ENCODE measurements at places on chromosomes 7 and 10.

DNA sequence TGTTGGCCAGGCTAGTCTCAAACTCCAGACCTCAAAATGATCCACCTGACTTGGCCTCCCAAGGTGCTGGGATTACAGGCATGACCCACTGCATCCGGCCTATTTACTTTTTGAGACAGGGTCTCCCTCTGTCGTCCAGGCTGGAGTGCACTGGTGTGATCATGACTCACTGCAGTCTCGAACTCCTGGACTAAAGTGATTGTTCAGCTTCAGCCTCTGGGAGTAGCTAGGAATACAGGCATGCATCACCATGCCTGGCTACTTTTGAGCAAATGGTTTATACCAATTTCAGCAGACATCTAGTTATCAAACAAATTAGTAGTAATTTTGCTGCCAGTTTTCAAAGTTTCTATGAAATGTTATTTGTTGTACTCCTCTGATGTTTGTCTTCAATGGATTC, 2.2 kb upstream of the WAC start:
- DNase-seq = no peak

- no peak for DNase-seq
Observed at GRCh38 chr7:7569081-7569527, 2.4 kb downstream of the MIOS start.

GRCh38 chr10:68235581-68235980, 3.7 kb upstream of the ATOH7 start:
- no peak for DNase-seq

DNA sequence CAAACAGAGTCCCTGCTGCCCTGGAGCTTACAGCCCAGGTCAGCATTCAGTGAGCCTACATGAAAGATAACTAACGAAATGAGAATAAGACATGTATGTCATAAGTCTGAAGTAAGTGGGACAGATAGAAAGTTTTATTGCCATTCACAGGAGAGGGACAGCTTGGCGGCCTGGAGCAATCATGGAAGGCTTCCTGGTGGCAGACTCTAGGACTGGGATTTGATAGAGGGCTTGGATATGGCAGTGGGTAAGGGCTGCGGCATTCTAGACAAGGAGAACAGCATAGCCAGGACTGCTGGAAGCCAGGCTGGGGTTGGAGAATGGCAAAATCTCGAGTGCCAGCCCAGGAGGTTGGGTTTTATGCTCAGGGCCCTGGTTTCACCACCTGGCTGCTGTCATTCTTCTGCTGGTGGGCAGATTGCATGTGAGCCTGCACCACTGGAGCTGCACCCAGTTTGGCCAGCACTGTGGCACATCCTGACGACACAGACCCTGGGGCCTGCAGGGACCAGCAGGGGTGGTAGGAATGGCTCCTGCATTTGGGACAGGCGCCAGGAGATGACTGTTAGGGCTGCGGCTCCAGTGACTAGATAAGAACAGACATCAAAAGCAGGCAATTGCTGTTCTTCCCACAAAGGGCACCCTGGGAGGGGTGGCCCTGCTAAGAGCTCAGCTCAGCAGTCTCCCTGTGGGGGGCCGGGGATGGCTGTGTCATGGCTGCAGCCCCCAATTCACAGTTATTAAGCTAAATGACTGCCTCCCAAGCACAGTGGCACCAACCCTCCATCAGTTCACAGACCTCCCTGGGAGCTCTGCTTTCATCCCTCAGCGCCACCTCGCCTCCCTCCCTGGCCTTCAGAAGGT, 161.1 kb downstream of the RPS24 start:
- no peak for DNase-seq

DNA sequence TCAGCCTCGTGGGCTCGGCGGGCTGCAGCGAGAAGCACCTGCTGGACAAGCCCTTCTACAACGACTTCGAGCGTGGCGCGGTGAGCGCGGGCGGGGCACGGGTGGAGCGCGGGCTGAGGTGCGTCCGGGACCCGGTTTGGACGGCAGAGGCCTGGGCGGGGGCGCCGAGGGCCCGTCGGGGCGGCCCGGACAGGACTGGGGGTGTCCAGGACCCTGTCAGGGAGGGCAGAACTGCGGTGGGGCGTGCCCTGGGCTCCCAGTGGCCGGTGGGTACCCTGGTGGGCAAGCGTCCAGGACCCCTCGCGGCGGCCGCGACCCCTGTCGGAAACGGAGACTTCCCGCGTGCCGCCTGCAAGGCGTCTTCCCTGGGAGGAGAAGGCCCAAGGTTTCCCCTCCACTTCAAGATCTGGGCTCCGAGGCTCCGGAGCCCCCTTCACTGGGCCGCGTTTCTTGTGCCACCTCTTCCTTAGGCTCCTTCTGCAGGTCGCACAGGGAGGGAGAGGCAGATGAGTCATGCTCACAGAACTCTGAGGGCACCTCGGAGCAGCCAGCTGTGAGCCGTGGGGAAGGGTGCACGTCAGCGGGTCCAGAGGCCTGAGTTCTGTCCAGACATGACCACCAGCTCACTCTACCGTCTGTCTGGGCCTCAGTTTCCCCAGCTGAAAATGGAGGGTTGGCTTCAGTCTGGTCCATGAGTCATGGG, 485 bp downstream of the ALOX5 start:
- DNase-seq = peak; percentile 31

- no peak for DNase-seq
Observed at GRCh38 chr7:86955895-86956503, 103.5 kb downstream of the ELAPOR2 start.

- no peak for DNase-seq
Observed at GRCh38 chr7:30253796-30254165, 30.6 kb upstream of the ZNRF2 start.

- no peak for DNase-seq
Observed at GRCh38 chr7:134766779-134767519, 12.5 kb upstream of the CALD1 start.

GRCh38 chr7:28061824-28062196, 118.8 kb downstream of the JAZF1 start:
- no peak for DNase-seq

DNA sequence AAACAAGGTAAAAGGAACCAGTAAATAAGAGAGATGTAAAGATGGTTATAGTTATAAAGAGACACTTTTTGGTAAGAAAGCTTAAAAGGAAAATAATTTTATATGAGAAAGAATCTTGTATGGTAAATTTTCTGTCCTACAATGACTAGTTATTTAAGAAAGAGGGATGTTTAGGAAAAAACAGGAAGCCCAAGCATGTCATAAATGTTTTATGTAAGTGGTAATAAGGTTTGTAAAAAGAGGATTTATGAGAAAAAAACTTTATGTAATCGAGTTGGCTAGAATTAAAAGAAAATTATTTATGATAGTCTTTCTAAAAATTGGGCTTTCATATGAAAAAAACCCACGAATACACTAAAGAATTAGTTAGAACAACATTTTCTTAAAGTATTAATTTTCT, 34.2 kb upstream of the CREB3L2 start:
- no peak for DNase-seq

DNA sequence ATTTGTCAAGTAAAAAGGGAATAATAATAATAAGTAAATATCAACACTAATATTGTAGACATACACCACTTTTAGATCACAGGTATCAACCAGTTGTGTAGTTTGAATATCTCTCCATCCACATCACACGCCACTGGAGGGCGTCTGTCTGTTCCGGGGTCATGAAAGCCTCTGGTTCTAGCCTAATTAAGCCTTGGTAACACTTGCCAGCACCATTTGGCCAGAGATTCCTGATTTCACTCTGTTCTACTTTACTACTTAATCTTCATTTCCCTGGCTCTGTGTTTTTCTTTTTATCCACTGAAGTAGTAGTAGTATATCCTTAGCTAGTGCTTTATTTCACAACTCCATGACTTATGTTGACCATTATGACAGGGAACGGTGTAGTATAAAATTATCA, 285.6 kb upstream of the POM121L12 start:
- no peak for DNase-seq

GRCh38 chr10:101892782-101893391, 49.3 kb upstream of the KCNIP2 start:
- no peak for DNase-seq

- no peak for DNase-seq
Observed at GRCh38 chr10:16182688-16183087, 254.1 kb upstream of the PTER start.

GRCh38 chr7:150754951-150755350, 17.7 kb downstream of the GIMAP5 start:
- no peak for DNase-seq

- DNase-seq = no peak
Observed at GRCh38 chr10:17652585-17652984, 8.6 kb downstream of the STAM start.

DNA sequence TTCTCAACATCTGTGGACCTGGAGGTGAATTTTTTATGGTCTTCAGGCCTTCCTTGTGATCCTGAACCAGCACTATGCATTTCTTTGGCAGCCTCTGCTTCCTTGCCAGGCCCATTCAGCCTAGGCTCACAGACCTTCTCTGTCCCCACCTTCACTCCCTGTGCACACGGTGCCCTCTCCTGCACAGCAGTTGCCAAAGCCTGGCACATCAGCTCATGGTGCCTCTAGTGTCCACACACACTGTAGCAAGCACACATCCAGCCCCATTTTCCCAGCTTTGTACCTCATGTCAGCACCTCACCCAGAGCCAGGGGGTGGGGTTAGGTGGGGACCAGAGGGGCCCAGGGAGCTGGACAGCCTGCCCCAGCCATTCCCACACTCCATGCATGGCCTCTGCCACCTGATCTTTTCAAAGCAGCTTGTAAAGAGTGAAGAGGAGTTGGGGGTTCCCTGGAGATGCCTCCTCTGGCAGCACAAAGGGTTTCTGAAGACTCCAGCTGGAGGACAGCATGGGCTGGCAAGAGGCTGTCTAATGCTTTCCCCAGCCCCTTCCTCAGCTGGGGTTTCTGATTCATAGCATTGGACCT, 57.9 kb upstream of the TMEM72 start:
- DNase-seq = no peak

GRCh38 chr10:1132584-1132983, 76.4 kb downstream of the WDR37 start:
- peak; percentile 22 for DNase-seq

GRCh38 chr10:116691635-116692034, 50.7 kb downstream of the HSPA12A start:
- DNase-seq = no peak

DNA sequence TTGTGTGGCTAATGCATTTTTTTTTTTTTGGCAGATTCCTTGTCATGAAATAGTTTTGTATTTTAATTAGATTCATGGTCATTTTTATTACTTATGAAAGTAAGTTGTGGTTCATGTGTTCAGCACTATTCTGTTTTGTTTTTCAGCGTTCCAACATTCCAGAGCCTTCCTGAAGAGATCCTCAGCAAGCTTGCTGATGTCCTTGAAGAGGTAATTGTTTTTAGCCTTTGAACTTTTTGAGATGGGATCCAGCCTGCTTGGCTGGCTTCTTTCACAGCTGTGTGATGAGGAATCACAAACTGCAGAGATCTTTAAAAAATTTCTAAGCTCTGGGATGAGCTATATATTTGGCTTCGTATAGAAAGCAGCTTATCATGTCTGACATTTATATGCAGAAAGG, 208.0 kb upstream of the CSTF2T start:
- DNase-seq = no peak

- DNase-seq = no peak
Observed at GRCh38 chr7:156626220-156626895, 14.2 kb upstream of the RNF32 start.

GRCh38 chr7:30739691-30740090, 12.2 kb upstream of the INMT start:
- no peak for DNase-seq

GRCh38 chr10:97048649-97049427, 136.9 kb downstream of the SLIT1 start:
- DNase-seq = no peak

DNA sequence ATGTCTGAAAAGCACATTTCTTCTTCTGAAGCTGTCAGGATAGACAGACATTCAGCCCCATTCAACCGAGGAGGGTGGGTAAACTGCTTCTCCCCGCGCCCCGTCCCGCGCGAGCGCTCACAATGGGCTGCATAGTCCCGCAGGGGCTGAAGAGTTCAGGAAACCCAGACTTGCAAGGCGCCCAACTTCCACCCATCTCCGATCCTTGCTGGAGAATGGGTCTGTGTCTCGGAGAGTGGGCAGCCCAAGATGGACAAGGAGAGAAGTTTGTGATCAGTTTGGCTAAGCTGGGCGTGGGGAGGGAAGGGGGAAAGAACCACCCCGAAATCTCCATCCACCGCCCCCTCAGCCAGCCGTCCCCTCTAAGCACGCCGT, 686 bp downstream of the AASS start:
- DNase-seq = peak; percentile 35

GRCh38 chr7:46603296-46603752, 682.3 kb upstream of the IGFBP3 start:
- DNase-seq = no peak

GRCh38 chr7:85041605-85042216, 145.1 kb downstream of the SEMA3D start:
- peak; percentile 52 for DNase-seq

DNA sequence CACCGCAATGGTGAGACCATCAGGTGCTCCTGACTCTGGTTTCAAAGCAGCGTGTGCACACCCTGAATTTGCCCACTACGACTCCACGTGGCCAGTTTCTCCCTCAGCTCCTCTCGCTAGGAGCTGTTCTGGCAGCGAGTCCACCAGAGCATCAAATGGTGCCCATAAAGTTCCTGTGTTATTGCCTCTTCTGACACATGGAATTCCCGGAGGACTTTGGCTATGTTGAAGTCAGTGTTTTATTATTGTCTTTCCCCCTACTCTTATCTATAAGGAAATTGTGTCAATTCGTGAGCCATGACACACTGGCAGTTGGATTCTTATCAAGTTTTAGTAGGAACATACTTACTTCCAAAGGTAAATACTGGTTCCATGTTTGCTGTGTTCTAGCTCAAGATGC, 53.9 kb upstream of the NPVF start:
- DNase-seq = no peak

DNA sequence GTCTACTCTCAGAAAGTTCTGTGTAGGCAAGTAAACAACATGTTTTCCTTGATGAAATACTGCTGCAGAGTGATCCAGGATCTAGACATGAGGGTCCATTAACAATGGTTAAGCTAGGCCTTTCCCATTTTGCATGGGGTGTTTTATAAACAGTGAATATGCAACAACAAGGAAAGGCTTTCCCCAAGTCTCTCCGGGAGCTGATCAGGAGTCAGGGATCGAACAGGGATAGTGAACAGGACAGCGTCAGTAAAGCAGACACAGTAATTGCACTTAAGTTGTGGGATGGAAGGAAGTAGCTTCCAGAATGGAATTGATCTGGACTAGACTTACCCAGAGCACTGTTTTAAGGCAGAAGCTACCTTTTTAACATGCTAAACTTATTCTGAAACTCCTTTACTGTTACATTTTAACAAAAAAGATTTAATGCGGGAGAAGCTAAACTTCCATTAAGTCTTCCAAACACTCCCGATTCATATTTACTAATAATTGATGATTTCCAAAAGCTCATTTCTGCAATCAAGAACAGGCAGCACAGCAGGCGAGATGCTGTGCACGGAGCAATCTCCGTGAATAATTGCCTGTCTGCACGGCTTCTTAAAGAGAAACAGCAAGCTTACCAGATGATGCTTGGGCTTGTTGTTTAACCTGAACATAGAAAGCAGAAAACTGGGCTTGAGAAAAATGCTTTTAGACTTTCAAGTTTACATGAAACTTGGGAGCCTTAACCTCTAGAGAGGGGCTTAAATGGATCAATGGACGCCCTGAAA, 50.3 kb upstream of the DOCK1 start:
- no peak for DNase-seq

Data from liver (tissue), 10 donors.